Mucosa of descending colon (tissue), 3 donors: ENCODE measurements at places on chromosomes 13 and 19.
A peak's percentile ranks its signal among the peaks of the same experiment; 100 is the strongest.

GRCh38 chr13:94033830-94034642, 445.4 kb downstream of the DCT start:
- no peak for DNase-seq

DNA sequence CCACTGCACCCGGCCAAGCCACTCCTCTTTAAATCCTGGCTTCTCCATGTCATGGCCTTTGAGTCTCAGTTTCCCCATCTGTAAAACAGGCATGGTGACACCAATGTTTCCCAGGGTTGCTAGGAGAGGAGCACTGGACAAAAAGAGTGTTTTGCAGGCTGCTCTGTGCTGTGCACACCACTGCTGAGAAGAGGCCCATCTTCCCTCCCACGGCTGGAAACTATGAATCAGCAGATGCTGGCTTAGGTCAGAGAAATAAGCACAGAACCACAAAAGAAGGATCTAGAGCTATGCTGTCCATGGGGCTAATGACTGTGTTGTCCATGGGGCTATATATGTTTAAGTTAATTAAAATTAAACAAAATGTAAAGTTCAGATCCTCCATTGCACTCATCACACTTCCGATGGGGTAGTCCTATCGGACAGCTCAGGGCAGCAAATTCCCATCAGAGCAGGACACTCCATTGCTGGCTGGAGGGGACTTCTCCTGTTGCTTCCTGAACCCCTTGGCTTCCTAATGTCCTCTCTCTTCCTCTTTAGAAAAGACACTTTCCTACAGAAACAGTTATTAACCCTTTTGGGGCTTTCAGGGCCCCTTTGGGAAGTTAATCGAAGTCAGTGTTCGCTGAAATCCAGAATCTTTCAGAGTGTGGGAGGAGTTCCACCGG, 37.1 kb downstream of the TSHZ3 start:
- DNase-seq = no peak

DNA sequence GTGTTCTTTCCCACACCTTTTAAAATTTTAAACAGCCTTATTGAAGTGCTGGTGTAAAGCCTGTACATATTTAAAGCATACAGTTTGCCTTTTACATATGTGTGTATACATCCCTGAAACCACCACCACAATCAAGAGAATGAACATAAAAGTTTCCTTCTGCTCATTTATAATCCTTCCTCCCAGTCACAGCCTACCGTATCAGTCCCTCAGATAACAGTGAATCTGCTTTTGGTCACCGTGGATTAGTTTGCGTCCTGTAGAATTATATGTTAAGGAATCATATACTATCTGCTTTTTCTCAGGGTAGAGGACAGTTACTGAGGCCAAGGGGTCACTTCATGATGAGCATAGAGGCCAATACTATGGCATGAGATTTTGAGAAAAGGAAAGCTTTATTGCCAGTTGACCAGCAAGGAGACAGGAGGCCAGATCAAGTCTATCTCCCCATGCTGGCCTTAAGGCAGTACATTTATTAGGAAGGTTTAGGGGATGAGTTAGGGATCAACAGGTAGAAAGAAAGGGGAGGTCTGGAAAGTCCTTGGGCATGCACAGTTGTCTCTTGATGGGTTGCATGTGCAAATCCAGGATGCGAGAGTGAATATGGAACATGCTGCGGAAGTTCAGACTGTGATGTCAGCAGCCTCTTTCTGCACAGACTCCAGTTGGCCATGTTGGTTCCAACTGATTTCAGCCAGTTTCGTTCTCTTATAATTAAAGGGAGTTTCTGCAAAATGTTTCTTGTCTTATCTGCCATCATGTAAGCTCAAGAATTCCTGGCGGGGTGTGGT, 36.3 kb upstream of the LSM14A start:
- no peak for DNase-seq

DNA sequence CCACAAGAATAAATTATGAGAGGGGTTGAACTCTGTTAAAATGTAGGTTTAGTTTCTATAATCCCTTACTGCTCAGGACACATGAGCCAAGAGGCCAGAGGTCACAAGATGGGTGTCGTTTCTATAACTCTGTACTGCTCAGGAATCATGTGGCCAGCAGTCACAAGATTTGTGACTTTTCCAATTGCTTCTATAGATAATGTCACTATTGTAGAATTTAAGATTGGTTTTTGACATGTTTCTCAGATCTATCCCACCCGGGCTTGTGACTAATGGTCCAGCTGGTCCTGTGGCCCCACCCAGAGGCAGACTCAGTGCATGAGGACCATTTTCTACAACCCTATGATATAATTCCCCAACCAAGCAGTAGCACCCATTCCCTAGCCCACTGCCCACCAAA, 662.0 kb upstream of the KLF12 start:
- DNase-seq = no peak

DNA sequence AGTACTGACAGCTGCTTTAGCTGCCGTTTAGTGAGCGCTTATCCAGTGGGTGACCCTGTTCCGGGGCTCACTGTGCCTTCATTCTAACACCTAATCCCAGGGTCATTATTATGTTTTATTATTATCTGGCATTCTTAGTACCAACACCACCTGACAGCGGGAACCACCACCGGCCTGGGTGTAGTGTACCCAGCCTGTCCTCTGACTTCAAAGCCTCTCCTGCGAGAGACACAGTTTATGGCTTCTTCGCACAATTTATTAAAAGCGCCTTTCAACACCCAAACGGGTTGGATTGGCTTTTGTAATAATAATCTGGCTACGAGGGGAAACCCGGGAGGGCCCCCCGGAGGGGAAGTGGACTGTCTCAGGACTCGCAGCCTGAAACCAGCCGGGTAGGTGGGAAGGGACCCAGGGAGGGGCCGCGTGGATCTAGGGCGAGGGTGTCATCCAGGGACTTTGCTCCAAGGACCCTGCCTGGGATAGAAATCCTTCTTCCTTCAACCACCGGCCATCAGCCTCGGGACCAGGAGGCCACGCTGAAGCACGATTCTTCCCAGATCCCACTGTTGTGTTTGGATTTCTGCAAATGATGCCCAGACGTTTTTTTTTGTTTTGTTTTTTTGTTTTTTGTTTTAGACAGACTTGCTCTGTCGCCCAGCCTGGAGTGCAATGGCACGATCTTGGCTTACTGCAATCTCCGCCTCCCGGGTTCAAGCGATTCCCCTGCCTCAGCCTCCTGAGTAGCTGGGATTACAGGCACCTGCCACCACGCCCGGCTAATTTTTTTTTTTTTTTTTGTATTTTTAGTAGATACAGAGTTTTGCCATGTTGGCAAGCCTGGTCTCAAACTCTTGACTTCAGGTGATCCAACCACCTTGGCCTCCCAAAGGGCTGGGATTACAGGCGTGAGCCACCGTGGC, 1.6 kb upstream of the ZBTB7A start:
- peak; percentile 80 for DNase-seq

DNA sequence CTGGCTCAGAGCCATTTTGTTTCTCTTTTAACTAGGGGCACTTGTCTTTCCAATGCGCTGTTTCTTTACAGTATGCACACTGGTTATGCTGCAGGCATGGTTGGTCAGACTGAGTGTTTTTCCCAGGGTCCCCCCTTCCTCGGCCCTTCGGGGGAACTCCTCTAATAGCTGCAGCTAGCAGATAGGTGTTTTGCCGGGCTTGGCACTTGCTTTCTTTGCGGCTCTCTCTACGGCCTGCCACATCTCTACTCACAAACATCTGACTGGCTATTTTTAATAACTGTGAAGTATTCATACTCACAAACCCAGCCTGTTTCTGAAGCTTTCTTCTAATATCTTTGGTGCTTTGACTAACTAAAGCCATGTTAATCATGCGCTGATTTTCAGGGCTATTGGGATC, 89.4 kb downstream of the SLC25A15 start:
- DNase-seq = no peak

DNA sequence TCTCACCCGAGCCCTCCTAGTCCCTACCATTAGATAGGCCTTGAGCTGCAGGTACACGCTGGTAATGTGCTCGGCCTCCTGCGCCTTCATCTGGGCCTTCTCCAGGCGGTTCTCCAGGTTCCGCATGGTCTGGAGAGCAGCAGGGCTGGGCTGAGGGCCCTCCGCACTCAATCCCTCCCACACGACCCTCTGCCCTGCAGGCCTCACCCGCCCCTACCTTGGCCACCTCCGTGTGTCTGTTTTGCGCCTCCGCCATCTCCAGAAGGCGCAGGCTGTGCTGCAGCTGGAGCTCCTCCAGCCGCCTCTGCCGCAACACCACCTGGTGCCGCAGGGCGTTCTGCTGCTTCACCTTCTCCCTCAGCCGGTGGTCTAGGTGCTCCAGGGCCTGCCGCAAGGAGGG, 7.5 kb upstream of the RGL3 start:
- no peak for DNase-seq

DNA sequence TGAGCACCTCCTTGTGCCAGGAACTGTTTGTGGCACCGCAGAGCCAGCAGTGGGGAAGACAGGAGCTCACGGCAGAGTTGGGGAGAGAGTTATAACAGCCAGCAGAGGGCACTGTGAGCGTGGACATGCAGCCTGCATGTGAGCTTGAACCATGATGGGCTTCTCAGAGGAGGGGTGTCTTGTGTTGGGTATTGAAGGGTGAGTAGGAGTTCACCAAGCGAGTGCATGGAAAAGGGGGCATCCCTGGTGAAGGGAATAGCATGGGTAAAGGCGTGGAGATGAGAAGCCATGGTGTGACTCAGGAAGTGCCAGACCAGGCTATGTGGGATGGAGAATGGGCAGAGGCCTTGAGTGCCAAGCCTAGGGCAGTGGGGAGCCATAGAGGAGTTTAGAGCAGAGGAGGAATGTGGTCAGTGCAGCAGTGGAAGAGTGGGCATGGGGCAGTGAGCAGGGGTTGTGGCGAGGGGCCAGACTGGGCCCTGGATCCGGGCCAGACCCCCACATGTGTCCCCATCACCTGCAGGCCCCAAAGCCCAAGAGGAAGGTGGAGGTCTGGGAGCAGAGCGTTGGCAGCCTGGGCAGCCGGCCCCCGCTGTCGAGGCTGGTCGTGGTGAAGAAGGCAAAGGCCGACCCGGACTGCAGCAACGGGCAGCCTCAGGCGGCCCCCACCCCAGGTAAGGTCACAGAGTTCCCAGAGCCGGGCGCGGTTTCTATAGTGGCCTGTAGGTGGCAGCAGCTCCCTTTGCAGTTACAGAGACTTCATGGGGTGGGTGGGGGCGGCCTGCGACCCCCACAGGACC, 11.8 kb upstream of the SHD start:
- peak; percentile 79 for DNase-seq

- DNase-seq = no peak
Observed at GRCh38 chr19:33777753-33778088, 18.9 kb upstream of the KCTD15 start.

- DNase-seq = no peak
Observed at GRCh38 chr13:80888390-80888789, 547.5 kb upstream of the SPRY2 start.
